ENCODE measurements at places on chromosomes 3 and 15. TPM values are rescaled to one million over a fixed set of nuclear protein-coding genes. Genes with fewer than 3 reads are reported as not detected.
A peak's percentile ranks its signal among the peaks of the same experiment; 100 is the strongest.

DNA sequence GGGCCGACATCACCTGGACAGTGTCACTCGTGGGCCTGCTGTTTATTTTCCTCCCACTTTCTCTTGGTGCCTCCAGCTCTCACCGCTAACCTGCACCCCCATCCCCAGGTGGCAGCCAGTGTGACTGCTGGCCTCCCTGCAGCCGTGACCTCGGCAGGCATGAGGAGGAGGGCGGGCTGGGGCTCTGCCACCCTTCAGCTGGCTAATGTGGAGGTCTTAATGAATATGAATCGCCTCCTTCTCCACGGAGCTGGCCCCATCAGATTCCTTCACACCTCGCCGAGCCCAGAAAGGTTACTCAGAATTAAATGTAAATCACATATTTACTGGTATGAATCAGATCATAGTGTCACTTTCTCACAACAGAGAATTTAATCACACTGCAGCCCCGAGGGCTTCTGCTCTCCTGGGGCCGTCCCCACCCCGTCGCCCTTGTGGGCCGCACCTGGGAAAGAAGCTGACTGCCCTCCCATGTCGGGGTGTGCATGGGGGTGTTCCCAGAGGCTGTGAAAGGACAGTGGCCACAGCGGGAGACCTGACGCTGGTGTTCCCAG is 171.1 kb upstream of the TLE3 start:
- no peak overlapping the region for H3K27ac ChIP-seq
- H3K4me3 ChIP-seq = no peak overlapping the region
- H3K27me3 ChIP-seq = peaks cover 31% of the 10 kb centered on the region
- no peaks in the 10 kb centered on the region for H3K36me3 ChIP-seq
- H3K4me1 ChIP-seq = peaks cover 12% of the 10 kb centered on the region
- no peak for DNase-seq

DNA sequence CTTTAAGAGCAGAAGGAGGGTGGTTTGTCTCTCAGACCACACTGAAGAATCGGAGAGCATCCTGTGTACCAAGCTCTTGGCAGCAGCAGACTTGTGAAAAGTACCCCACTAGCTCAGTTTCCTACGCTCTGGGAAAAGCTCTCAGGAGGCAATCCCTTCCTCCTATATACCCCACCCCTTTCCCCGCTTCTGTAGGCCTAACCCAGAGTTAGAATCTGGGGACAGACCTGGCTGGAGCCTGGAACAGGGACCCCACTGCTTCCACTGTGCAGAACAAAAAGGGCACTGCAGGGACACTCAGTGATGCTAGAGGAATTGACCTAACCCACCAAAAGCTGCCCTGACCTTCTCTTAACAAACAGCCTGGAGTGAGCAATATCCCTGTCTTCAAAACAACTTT is 70.0 kb upstream of the CCDC39 start:
- H3K27ac ChIP-seq = no peak overlapping the region
- no peak overlapping the region for H3K4me3 ChIP-seq
- DNase-seq = no peak
- H3K36me3 ChIP-seq = no peaks in the 10 kb centered on the region

GRCh38 chr3:13414040-13414729 is 5.9 kb downstream of the NUP210 start:
- DNase-seq = peak; percentile 78
- peaks cover 59% of the 10 kb centered on the region for H3K4me1 ChIP-seq

NPRL2 gene
- 40.8 TPM for total RNA-seq

DNA sequence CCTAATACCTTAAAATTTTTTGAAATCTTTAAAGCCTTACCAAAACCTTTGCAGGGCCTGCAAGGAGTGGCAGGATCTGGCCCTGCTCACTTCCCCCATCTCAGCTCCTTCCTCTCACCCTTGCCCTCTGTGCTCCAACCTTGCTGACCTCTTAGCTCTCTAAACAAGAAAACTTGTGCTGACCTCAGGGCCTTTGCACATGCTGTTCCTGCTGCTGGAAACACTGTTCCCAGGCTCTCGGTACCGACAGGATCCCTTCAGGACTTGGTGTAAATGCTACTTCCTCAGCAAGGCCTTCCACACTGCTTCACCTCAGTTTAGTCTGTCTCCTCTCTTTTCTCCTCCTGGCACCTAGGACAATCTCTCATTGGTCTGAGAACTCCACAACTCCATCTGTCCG is 155.4 kb upstream of the IQSEC1 start:
- DNase-seq = no peak
- H3K4me3 ChIP-seq = no peak overlapping the region
- H3K27me3 ChIP-seq = peaks cover 20% of the 10 kb centered on the region
- H3K36me3 ChIP-seq = no peaks in the 10 kb centered on the region
- H3K27ac ChIP-seq = no peak overlapping the region

CLDN1 gene
- total RNA-seq = not detected

DNA sequence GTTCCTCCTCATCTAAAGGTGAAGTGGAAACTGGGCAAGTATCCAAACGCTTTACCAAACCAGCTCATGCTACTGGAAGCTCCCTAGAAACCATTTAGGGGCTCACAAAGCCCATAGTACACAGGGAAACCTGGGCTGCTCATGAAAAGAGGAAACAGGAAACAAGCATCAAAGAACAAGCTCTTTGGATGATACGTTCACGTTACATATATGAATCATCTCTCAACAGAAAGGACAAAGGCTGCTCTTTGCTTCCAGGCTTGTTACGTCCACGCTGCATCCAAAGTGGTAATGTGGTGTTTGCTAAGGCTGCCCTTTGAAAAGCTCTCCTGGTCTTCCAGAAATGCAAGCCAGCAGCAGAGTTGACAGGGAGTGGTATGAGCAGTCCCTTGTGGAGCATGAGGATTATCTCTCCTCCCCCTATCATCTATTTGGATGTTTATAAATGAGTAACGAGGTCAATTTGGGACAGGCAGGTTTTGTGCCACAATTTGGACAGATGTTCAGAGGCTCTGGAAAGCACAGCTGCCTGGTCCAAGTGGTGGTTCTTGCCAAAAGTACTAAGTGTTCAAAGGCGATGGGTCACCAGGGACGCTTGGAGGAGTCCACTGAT is 98.0 kb upstream of the RORA start:
- H3K36me3 ChIP-seq = no peaks in the 10 kb centered on the region
- no peak overlapping the region for H3K27ac ChIP-seq
- H3K4me3 ChIP-seq = no peak overlapping the region
- DNase-seq = no peak
- peaks cover 2% of the 10 kb centered on the region for H3K27me3 ChIP-seq
- H3K4me1 ChIP-seq = no peaks in the 10 kb centered on the region

DNA sequence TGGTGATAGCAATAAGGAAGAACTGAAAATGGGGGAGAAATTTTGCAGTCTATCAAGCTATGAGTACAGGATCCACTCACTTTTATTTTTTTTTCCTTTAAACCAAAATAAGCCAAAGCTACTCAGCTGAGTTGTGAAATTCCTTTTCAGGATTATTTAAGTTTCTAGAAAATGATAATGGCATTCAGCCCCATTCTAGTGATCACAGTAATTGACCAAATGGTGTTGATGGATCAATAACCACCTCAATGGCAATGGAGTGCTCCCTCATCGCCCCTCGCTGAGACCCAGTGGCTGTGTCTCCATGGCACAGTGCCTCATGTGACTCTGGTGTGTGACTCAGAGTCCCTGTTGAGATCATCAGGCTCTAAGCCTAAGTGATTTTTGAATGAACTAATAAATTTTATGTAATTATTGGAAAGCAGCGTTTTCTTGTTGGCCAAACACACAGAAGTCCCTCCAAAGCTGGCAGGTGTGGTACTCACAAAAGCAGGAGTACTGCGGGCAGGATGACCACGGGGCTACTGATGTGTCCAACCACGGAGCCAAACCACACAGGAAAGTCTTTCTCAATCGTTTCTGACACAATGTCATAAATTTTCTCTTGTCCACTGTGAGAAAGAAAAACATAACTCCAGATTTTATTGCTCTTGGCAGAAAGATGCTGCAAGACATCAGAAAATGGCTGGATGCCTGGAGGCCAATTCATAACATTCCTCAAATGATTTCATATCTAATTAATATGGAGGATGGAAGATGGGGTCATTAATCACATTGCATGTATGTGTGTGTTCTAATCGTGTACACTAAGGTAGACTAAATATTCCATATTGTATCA is 14.4 kb upstream of the STARD5 start:
- no peak overlapping the region for H3K27ac ChIP-seq
- no peaks in the 10 kb centered on the region for H3K4me1 ChIP-seq
- H3K27me3 ChIP-seq = no peaks in the 10 kb centered on the region
- no peak overlapping the region for H3K4me3 ChIP-seq
- DNase-seq = no peak

DNA sequence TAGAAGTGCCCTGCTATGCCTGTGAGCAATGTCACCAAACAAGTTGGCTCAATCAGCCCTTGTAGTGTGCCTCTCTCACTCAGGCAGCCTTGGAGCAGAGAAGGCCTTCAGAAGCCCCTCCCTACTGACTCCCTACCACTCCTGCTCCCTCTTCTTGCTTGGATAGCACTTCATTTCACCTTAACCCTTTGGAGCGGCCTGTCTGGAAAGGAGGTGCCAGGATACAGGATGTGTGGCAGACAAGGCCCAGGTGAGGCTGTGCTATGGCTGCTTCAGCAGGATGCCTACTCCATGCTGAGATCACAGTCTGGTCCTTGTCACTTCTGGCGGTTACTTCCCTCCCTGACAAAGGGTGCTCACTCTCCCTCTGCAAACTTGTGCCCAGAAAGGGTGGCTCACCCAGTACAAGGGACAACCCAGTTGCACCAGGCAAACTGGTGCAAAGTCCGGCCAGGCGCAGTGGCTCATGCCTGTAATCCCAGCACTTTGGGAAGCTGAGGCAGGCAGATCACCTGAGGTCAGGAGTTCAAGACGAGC is 1.1 kb downstream of the MON1A start:
- H3K27ac ChIP-seq = peak overlapping the region; percentile 79
- H3K4me1 ChIP-seq = peaks cover 31% of the 10 kb centered on the region
- DNase-seq = no peak
- H3K27me3 ChIP-seq = no peaks in the 10 kb centered on the region

DNA sequence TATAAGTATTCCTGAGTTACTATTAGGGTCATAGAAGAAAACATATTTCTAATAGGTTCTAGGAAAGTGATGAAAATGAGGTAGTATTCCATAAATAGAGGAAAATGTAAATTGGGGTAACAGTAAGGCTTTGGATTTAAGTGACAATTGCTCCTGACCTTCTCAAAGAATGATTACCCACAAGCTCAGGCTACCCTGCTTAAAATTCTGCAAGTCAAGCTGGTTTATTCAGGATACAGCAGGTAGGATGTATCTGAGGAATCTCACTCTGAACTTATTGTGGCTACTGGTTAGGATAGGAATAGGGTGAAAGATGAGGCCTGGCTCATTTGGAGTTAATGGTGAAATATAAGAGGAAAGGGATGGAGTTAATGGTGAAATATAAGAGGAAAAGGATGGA is 67.7 kb downstream of the CD200R1L start:
- DNase-seq = no peak
- no peak overlapping the region for H3K27ac ChIP-seq
- peaks cover 9% of the 10 kb centered on the region for H3K4me1 ChIP-seq
- peaks cover 6% of the 10 kb centered on the region for H3K27me3 ChIP-seq
- no peaks in the 10 kb centered on the region for H3K36me3 ChIP-seq

DCLK3 gene
- total RNA-seq = not detected

DNA sequence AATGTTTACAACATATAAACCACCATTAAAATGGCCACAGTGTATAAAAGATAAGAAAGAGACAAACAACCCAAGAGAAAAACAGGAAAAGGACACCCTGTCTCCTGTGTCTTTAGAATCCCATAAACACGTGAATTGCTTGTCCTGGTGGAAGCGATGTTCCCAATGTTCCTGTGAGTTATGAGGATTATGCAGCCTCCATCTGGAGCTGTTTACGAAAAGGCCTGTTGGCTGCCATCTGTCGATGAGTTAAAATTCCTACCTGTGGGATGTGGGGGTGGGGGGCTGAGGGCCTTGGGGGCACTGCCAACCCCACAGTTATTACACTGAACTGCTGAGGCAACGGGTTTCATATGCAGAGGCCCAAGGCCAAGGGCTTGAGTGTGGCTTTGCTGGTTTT is 13.6 kb downstream of the NISCH start:
- no peak for DNase-seq
- H3K36me3 ChIP-seq = peaks cover 18% of the 10 kb centered on the region
- H3K27ac ChIP-seq = no peak overlapping the region
- H3K27me3 ChIP-seq = no peaks in the 10 kb centered on the region
- H3K4me1 ChIP-seq = peaks cover 4% of the 10 kb centered on the region

SERPINI2 gene
- not detected for total RNA-seq

DNA sequence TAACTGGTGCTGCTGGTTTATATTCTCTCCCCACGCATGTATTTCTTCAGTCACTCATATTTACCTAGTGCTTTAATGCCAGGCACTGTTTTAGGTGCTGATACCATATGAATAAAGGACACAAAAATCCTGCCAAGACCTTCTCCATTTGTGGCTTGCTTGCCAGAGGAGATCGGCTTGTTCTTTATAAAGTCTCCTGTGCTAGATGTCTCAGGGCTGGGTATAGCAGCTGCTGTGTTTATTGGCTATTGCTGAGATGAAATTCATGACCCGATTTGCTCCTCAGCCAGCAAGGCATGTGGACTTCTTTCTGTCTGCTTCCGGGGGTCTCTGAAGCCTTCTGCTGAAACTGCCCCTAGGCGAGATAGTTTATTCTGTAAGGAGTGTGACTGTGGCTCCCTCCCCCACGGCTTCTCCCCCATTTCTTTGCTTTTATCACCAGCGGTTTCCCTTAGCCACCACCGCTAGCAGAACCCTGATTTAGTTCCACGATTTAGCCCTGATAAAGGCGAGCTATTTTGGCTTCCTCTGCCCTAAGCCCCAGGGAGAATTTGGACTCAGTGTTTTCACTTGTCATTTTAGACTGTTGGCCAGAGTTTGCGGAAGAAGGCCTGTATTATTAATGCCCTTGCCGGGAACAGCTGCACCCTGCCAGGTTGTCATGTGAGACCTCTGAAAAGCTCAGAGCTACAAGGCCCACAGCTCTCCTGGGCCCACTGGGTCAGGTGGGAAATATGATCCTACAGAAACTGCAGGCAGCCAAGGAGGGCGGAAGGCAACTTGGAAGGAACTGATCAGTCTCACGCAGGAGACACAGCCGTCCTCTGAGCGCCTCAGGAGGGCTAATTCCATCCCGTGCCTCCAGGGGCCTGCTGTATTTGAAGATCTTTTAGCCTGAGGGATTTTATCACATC is 46.8 kb downstream of the ST6GAL1 start:
- H3K4me3 ChIP-seq = no peak overlapping the region
- H3K4me1 ChIP-seq = peaks cover 8% of the 10 kb centered on the region
- H3K36me3 ChIP-seq = peaks cover 59% of the 10 kb centered on the region

ALPK3 gene
- 0.27 TPM for total RNA-seq

GOLGA8G gene
- total RNA-seq = not detected

GRCh38 chr15:39205506-39206371 is 375.1 kb upstream of the THBS1 start:
- H3K4me3 ChIP-seq = no peak overlapping the region
- no peaks in the 10 kb centered on the region for H3K36me3 ChIP-seq
- H3K27ac ChIP-seq = no peak overlapping the region
- no peak for DNase-seq
- H3K27me3 ChIP-seq = peaks cover 10% of the 10 kb centered on the region

GRK7 gene
- not detected for total RNA-seq

CHRD gene
- not detected for total RNA-seq
